ENCODE measurements at places on chromosomes 16 and 17.
A peak's percentile ranks its signal among the peaks of the same experiment; 100 is the strongest.

DNA sequence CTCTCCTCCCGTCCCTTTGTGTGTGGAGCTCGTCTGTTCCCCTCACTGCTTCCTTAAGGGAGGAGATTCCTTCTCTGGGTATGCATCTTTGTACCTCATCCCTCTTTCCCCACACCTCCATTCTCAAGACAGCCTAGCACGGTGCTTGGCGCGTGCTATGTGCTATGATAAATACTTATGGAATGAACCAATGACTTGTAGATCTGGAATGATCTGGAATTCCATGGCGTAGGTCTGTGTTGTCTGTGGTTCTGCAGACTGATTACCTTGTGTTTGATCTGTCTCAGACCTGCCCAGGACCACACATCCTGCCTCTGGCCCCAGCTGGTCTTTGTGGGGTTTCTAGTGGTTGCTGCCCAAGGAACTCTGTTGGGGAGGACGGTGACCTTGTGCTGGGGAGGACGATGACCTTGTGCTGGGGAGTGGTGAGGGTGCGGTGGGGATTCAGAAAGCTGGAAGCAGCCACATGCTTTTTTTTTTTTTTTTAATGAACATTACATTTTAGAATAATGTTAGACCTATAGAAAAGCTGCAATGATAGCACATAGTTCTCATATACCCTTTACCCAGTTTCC lies 33.5 kb upstream of the ETV4 start:
- DNase-seq, result no peak

DNA sequence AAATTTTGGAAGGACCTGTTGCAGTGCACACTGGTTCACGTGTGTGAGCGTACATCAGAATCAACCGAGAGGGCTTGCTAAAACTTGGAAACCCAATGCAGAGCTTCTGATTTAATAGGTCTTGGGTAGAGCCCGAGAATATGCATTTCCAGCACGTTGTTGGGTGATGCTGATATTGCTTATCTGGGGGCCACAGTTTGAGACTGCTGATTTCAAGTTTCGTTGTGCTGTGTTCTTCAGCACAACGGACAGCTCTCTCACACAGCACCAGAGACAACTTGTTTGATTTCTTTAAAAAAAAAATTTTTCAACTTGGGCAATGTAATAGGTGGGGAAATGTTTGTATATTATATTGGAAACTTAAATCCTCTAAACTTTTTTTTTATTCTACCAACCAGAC lies 9.4 kb downstream of the OR4D2 start:
- no peak for DNase-seq

DNA sequence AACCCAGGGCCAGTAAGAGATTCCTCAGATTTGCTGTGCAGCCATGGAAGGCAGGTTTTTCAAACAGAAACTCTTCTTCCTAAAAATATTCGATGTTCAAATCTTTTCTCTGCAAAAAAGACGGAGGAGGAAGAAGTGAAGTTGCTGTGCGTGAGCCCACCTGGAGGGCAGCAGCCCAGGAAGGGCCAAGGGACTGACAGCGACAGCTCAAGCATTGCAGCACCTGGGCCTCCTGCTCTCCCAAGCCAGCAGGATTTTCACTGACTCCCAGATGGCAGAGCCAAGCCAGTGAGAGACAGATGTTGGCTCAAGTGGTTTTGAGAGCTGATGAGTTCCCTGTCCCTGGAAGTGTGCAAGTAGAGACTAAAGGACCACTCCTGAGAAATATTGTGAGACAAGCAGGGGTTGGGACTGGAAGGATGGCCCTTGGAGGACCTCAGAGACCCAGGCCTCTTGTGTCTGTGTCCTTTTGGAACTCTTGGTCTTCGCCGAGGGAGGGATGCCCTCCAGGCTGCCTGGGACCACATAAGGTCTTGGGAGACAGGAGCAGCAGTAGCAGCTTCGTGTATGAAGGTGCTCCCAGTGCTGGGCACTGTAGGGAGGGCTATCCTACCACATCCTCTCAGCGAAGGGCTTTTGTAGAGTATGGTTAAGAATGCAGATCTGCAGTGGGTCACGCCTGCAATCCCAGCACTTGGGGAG lies 29.3 kb upstream of the TNFRSF13B start:
- no peak for DNase-seq

- no peak for DNase-seq
Measured at GRCh38 chr17:55294042-55294751, 29.4 kb downstream of the HLF start.

DNA sequence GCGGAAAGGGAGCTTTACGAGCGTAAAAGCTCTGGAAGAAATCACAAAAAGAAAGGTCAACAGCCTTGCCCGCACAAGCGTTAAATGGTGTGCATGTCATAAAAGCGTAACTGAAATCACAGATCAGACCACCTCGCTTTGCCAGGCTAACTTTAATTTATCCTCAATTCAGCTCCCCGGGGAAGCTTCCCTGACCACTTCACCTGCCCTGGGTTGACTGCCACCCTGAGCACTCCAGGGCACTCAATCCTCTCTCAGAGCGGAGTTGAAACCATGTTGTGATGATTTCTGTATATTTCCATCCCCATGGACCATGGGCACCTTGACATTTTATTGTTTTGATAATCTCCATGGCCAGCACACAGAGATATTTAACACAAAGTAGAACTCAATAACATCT lies 16.1 kb upstream of the NAGS start:
- no peak for DNase-seq

GRCh38 chr16:64826374-64826773 lies 295.5 kb downstream of the CDH11 start:
- no peak for DNase-seq

DNA sequence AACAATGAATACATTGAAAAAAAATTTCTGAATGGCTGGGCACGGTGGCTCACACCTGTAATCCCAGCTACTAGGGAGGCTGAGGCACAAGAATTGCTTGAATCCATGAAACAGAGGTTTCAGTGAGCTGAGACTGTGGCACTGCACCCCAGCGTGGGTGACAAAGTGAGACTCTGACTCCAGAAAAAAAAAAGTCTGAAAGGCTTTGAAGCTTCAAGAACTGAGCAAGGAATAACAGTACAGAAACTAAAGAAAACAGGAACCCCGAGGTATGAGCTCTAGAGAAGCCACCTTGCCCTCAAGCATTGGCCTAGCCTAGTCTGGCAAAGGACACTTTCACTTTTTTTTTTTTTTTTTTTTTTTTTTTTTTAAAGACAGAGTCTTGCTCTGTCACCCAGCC lies 45.0 kb downstream of the TEX2 start:
- peak; percentile 55 for DNase-seq

- no peak for DNase-seq
Measured at GRCh38 chr16:87891764-87892163, 22.5 kb upstream of the SLC7A5 start.

- DNase-seq, result peak; percentile 58
Measured at GRCh38 chr16:28193530-28194423, 18.0 kb downstream of the XPO6 start.

GRCh38 chr16:79690159-79690558 lies 89.6 kb upstream of the MAF start:
- DNase-seq, result no peak

- no peak for DNase-seq
Measured at GRCh38 chr17:57944908-57945307, 10.3 kb downstream of the CUEDC1 start.

DNA sequence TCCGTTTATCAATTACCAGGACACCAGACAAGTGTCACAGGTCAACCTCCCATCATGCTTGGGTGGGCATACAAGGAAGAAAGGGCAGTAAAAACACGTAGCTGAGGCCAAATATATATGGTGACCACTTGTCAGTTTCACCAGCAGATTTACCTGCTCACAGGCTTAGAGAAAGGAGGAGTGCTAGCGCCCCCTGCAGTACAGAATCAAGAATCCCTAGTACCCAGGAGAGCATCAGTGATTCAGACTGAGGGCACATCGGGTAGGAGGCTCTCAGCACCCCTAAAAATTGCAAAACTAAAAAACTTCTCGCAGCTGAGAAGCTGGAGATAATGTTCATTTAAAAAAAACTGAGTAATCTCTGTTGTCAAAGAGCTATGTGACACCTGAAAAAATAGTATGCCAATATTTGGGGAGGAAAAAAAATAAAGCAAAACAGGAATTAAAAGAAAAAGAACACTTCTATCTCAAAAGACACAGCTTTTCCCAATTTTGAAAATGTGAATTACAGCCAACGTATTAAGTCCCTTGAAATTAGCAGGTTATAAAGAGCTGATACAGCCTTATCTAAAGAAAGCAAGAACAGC lies 21.2 kb upstream of the MON1B start:
- DNase-seq, result peak; percentile 71

- DNase-seq, result peak; percentile 25
Measured at GRCh38 chr16:19559242-19559910, 3.9 kb downstream of the VPS35L start.

DNA sequence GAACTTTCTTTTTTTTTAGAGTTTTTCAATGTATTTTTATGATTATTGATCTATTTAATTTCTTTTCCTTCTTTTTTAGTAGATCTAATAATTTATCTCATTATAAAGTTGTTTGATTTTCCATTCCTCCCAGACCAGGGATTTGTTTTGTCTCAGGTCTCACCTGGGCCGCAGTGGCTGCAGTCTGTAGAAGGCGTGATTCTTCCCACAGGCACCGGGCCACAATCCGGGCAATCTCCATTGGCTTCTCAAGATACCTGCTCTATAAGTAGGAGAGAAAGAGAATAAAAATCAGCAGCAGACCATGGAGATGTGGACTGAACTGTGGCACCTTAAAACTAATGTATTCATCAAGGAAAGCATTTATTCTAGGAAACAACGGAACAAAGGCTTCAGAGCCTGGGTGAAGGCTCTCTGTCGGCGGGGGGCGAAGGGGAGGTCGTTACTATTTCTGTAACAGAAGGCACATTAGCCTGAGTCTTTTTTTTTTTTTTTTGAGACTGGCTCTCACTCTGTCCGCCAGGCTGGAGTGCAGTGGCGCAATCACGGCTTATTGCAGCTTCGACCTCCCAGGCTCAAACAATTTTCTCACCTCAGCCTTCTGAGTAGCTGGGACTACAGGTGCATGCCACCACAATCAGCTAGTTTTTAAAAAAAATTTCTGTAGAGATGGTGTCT lies 42.7 kb downstream of the STAT3 start:
- peak; percentile 2 for DNase-seq

DNA sequence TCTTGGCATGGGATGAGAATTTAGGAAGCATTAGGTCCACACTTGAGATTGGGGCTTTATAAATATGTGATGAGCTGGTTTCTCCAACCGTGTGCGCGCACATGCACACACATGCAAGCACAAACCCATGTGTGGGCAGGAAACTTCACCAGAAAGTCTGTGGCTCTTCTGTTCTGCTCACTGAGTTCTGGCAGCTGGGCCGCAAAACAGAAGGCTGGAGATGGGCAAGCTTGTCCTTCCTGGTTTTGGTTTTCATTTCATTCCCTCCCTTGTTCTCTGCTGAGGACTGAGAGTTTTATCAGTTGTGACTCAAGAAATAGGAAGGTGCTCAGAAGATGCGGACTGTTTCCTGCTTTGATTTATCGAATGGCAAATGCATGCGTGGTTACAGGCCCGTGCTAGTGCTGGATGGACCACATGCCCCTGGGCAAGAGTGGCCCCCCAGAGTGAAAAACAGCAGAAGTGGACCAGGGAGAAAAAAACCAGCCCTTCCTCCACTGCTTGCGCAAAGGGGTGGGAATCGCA lies 14.1 kb downstream of the MAP3K14 start:
- DNase-seq, result peak; percentile 58

DNA sequence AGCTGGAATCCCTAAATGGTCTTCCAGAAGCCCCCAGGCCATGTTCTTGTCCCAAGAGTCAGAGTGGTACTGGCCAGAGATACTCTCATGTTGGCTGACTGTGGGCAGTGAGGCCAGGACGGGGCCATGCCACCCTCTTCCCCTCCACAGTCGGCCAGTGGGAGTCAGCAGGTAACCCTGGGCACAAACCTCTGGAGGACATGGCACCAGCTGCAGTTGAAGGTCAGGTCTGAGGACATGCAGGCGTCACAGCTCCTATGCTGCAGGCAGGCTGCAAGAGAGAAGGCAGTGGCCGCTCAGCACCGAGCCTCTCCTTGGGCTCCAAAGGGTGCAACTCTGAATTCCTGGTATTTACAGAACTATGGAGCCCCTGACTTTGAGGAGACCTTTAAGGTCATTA lies 68.2 kb downstream of the PLXDC1 start:
- no peak for DNase-seq

DNA sequence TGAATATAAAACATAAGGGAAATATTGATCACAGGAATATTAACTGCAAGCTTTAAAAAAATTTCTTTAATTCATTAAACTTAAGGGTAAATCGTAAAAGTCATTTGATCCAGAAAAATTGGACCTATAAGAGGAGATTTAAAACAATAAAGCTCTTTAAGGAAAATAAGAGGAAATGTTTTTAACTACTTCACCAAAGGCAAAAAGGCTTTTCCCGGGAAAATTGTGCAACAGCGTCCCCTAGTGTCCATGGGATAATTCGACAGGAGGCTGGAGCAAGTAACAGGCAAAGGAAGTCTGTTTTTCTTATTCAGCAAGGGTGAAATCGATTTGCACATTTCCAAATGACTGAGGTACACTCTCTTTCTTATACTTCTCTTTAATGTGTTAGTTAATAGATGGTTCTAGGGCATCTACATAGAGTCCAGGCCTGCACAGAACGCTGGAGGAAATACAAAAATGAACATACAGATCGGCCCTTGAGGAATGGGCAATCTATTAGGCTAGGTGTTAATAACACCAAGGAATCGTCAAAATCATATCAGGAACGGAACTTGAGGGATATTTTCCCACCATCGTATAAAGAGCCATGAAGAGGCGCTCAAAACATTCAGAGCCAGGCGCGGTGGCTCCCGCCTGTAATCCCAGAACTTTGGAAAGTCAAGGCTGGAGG lies 61.4 kb downstream of the ZNF18 start:
- peak; percentile 58 for DNase-seq

DNA sequence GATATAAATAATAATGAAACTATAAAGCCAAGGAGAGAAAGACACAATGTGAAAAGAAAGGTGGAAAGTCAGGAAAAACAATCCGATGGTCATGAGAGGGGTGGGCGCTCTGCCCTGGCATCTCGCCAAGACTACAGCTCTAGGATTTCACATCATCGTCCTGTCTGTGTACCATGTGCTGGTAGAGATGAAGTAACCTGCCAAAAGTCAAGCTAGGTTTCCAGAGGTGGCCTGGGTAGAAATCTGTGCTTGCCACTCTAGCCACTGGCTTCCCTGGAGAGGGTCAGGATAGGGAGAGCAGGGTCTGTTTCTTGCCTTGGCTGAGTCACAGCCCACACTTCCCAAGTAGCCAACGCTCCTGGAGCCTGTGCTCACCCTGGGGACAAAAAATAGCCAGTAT lies 31.0 kb upstream of the TRAP1 start:
- DNase-seq, result no peak

- DNase-seq, result no peak
Measured at GRCh38 chr16:893360-893759, 77.4 kb downstream of the LMF1 start.

DNA sequence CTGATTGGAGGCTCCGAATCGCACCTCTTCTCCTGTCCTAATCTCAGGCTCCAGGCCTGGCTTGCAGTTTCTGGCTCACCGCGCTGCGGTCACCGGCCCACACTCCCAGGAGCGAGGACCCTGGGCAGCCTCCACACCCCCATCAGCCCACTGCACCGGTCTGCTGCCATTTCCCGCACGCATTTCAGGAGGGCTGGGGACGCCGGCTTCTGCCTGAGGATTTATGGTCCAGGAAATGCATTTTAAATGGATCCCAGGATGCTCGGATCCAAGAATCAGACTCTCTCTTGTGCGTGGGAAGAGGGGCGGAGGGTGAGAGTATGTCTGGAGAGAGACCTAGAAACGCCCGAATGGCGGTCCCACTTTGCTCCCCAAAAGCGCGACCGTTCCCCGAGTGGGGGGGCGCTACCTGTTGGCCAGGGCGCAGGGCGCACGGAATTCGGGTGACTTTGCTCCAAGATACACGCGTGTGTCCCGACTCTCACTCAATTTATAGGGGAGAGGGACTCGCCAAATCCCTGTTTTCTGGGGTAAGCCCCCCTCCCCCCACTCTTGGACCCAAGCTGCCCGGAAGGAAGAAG lies 817 bp upstream of the JPH3 start:
- no peak for DNase-seq

All from stimulated activated CD8-positive, alpha-beta memory T cell treated with anti-CD3 and anti-CD28 coated beads, Interleukin-4, amount 100 ng/mL, for 48 hours (primary cell).